ENCODE measurements at places on chromosomes 11 and 22. TPM values are rescaled to one million over a fixed set of nuclear protein-coding genes. Genes with fewer than 3 reads are reported as not detected.

MS4A13 gene
- not detected for total RNA-seq

C11orf54 gene
- 23.3 TPM for total RNA-seq

- DNase-seq, result peak; percentile 34
Observed at GRCh38 chr11:100340466-100341319, 346.4 kb upstream of the ARHGAP42 start.

DNA sequence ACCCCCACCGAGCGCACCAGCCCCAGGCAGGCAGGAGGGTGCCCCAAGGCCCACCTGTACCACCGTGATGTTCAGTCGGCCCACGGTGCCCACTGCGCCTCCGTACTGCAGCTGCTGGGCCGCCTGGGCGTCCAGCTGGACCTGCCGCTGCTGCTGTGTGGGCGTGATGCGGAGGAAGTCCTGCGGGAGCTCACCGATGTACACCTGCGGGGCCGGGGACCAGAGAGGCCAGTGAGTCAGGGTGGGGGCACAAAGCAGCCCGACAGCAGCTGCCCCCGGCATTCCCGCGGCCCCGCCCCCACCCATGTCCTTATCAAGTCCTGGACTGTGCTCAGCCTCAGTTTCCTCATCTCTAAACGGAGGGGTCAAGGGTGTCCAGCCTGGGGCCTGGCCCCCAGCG, 13.8 kb downstream of the TOLLIP start:
- no peak for DNase-seq

- no peak for DNase-seq
Observed at GRCh38 chr22:37324340-37325038, 42.2 kb downstream of the CYTH4 start.

DNA sequence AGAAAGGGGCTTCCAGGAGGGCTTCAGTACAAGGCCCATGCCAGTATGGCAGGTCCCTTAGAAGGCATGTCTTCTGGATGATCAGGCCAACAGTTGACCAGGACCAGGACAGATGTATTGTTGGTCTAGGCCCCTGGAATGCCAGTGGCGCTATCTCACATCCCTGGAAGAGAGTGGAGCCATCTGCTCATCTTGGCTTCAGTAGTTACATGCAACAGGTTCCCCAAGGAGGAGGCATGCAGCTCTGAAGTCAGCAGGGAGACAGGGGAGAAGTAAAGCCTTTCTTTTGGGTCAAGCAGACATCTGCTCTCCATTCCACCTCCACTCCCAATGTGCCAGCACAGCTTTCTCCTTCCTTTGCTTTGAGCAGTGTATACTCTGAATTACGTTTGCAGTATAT, 244.1 kb downstream of the KIRREL3 start:
- DNase-seq, result no peak
